ENCODE measurements at places on chromosomes 12 and 14.

DNA sequence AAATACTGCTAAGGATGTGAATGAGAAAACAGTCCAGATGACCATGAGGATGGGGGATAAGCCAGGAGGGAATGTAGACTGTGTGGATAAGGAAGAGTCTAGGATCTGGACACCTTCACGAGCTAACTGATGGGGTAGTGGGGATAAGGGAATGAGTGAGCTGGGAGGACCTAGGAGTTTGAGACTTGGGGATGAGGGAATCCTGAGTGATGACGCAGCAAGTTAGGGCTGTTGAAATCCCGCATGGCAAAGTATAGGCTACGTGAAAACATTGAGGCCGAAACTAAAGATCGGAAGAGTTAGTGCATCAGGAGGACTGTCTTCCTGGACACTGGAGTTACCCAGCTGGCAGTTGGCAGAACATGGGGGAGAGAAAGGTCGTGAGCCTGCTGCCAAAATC lies 129.2 kb upstream of the EEA1 start:
- DNase-seq: no peak

DNA sequence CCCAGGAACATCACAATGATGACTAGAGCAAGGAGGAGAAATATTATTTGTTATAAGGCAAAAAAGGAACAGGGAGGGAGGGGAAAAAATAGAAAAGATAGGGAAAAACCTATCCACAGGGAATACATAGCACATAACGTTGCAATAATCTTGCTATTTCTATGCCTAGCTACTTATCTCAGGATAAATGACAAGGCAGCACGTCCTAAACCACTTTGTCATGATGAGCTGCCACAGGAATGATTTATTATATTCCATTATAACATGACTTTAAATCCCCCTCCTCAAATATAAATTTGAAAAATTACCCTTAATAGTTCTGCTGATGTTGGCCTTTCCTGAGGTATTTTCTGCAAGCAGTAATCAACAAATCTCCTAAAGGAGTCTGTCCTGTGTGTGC lies 76.7 kb downstream of the PEBP1 start:
- no peak for DNase-seq

- DNase-seq: peak; percentile 89
Measured at GRCh38 chr12:12356896-12357718, at the start of gene BORCS5. BORCS5 (plus strand) TSS chr12:12357078; CDS start chr12:12357452, 374 bp downstream.

GRCh38 chr12:47808050-47808449 lies 11.7 kb downstream of the HDAC7 start:
- DNase-seq: no peak

- DNase-seq: no peak
Measured at GRCh38 chr14:35231207-35231760, 60.9 kb upstream of the PSMA6 start.

- no peak for DNase-seq
Measured at GRCh38 chr14:101598159-101598558, 36.9 kb downstream of the DIO3 start.

DNA sequence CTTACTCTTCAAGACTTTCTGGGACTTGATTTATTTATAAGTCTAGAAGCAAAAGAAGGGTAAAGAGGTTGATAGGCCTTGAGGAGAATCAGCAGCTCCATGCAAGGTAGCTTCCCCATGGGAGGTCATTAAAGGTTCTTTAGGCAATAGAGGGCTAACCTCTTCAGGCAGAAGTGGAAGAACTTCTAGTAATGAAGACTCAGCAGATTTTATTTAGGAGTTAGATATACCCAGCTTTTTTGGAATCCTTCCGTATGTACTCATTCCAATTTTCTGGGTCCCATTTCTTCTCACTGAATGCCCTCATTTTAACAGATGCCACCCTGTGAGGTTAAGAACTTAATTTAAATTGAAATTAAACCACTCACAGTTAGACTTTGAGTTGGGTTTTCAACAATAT lies 565.6 kb downstream of the LRFN5 start:
- no peak for DNase-seq

DNA sequence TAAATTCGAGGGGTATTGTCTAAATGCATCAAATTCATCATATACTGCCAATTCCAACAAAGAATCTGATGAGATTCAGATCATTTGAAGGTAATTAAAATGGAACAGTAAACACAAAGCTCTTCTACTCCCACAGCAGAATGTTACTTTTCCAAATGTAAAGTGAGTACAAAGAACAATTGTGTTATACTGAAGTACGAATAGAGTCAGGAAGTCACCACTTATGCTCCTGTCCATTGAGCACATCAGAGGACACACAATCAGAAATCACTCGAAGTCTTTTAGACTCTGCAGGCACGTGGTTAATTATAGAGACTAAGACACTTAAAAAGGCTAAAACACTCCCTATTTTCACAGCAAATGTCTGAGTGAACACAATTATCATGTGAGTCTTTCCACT lies 388.5 kb upstream of the MIS18BP1 start:
- no peak for DNase-seq

GRCh38 chr12:97476255-97476654 lies 13.7 kb downstream of the RMST start:
- DNase-seq: no peak

DNA sequence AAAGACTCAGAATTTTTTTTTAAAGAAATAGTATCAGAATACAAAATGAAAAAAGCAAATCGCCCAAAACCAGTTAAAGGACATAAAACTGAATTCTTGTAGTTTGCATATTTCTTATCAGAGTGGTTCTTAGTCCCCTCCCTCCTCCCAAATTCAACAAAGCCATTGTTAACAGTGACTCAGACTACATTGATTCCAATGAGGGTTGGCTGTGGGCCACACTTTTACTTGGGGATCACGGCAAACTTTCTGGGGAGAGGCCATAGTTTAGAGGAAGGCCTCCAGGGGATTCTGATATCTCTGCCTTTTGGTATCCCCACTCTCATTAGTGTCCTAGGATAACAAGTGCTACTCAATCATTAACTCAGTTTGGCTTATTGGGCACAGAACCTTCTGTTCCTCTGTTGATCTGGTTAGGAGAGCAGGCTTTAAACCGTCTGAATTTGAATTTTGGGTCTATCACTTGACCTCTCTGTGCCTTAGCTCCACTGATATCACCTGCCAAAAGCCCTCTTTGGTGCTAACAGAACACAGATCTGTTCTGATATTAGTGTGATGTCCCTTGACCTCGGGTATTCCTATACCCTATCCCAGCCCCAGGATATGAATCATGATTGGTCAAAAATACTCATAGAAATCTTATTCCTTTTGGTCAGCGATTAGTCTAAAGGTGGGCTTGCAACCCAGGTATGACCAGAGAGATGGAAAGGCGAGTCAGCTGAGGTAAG lies 45.2 kb upstream of the APPL2 start:
- no peak for DNase-seq

DNA sequence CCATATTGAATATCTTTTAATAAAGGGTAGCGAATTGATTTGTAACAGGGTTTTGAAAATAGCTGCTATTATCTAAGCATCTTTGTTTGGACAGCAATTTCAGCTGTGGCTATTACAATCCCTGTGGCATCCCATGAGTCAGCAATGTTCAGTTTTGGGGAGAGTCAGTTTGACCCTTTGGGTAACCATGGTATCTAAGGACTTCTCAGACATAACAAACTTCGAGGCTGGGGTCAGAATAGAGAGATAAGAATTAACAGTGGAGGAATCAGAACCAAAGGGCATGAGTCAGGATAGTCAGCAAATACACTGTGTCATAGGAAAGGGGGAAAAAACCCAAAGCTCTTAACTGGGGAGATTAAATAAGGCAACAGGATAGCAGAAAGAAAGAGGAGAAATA lies 11.7 kb upstream of the PTHLH start:
- DNase-seq: no peak

- DNase-seq: peak; percentile 33
Measured at GRCh38 chr14:100187247-100187833, 27.9 kb upstream of the DEGS2 start.

- no peak for DNase-seq
Measured at GRCh38 chr12:93804392-93805179, 127.4 kb downstream of the CRADD start.

DNA sequence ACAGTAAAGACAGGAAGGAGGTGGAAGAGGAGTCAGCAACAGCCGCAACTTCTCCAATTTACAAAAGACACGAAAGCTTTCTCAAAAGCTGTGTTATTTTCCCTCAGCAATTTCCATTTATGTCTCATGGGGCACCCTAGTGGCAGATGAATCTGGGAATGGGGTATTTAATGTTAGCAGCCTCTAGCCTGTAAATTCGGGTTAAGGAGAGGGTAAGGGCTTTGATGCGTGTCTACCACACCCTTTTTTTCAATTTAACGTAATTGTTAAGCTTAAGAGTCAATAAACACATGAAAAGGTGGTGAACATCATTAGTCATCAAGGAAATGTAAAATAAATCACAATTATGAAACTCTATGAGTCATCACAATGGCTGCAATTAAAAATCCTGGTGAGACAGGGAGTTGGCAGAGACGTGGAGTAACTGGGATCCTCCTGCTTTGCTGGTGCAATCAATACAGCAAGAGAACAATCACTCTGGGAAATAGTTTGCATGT lies 986.4 kb downstream of the AACS start:
- DNase-seq: no peak

GRCh38 chr14:48584031-48584430 lies 908.6 kb upstream of the MDGA2 start:
- no peak for DNase-seq

DNA sequence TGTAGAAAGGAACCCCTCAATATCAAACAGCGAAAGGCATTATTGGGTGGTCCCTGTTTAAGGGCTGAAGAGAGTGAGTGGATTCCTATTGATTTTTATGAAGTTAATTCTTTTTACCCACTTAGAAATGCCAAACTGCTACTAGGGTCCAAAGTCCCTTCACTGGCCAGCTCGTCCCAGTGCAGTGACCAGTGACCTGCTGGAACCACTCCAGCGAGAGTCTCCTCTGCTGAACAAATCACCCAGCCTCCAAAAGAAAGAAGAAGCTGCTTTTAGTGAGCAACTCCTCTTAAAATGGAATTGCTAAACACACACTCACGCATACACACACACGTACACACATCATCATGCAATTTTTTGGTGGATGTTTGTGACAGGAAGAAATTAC lies 198.2 kb upstream of the PLEKHG7 start:
- DNase-seq: no peak

DNA sequence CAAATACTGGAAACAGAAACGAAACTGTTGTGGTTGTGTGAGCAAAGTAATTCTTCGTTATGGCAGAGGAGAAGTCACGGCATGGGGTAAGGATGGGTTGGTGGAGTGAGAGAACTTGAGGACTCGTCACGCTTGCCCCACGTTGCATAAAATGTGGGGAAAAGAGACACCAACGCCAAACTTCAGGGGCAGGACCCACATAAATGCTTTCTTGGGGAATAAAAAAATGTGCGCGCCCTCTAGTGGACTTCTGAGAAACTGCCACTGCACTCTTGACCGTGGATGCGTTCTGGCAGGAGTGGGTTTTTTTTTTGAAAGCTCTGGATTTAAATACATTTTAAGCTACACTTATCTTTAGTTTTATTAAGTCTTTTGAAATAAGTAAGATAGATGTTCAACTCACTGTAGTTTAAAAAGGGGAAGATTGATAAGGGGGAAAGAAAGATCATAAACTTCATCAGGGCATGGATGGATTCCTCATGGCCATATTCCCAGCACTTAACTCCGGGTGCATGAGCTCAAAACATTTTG lies 4.1 kb upstream of the IGF1 start:
- DNase-seq: no peak

GRCh38 chr12:12720672-12721161 lies 3.5 kb downstream of the CDKN1B start:
- DNase-seq: no peak

DNA sequence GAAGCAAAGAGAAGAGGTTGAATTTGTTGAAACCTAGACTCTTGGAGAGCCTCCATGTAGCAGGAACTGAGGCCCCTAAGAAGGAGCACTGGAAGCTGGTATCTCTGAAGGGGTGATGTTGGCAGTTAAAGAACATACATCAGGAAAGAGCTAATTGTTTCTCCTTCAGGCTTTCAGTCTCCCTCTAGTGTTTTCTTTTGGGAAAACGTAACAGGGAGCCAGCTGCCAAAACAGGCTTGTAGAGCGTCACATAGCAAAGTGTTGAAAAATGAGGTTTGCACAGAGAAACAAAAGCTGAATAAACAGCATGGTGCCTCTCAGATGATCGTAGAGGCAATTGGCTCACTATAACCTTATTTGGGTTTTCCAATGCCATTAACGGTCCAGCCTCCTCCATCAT lies 46.9 kb upstream of the CAND1 start:
- no peak for DNase-seq

- DNase-seq: no peak
Measured at GRCh38 chr12:122944605-122945592, 21.4 kb downstream of the ABCB9 start.

GRCh38 chr14:69327507-69327906 lies 67.5 kb downstream of the GALNT16 start:
- DNase-seq: no peak

GRCh38 chr12:106601496-106601895 lies 18.7 kb downstream of the RFX4 start:
- DNase-seq: no peak

- DNase-seq: no peak
Measured at GRCh38 chr14:75714991-75715390, 53.9 kb downstream of the TTLL5 start.

DNA sequence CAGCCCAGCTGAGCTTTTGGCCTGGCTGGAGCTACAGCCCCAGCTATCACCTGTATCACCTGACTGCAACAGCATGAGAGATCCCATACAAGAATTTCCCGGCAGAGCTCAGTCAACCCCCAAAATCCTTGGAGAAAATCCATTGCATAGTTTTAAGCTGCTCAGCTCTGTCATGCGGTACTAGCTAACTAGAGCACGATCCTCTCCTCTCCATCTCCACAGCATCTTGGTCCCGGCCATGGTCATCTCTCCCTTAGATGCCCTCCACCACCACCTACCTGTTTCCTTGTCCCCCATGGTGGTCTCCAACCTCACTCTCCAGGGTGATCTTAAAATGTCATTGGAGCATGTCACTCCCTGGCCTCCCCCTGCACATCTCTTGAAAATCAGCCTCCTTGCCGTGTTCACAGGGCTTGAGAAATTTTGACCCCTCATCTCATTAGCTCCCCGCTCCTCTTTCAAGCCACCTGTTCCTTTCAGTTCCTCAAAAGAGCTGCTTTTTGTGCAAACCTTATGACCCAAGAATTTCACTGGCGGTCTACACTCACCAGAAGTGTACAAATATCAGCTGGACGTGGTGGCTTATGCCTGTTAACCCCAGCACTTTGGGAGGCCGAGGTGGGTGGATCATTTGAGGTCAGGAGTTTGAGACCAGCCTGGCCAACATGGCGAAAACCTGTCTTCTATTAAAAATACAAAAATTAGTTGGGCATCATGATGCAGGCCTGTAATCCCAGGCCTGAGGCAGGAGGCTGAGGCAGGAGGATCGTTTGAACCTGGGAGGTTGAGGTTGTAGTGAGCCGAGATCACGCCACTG lies 8.1 kb upstream of the CLMN start:
- no peak for DNase-seq

- no peak for DNase-seq
Measured at GRCh38 chr12:108641446-108642268, 8.0 kb upstream of the SELPLG start.

GRCh38 chr12:120496413-120497340 lies 764 bp downstream of the DYNLL1 start:
- DNase-seq: no peak

DNA sequence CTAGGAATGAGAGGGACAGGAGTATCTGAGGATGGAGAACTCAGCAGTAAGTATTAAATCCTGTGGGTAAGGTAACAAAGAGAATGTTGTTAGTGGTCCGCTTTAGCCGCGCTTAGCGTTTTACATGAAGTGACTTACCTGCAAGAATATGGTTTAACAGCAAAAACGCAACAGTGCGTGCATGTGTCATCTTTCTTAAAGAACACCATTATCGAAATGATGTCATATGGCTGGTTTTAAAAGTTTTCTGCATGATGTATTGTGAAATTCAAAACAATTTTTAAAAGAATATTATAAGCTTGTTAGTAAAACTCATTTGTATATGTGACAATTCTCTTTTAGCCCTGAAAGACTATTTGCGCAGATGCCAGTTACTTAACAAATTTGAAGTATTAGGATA lies 1.7 kb downstream of the LEMD3 start:
- no peak for DNase-seq

Measured in NCI-H187 (cell line).